ENCODE measurements at places on chromosomes 2 and 18.

GRCh38 chr2:227335713-227336112 lies 10.7 kb downstream of the MFF start:
- no peak for DNase-seq

- no peak for DNase-seq
Measured at GRCh38 chr2:42186366-42186765, 17.2 kb downstream of the EML4 start.

- DNase-seq: no peak
Measured at GRCh38 chr2:26883956-26884355, 36.0 kb downstream of the DPYSL5 start.

GRCh38 chr2:105723431-105723830 lies 21.3 kb upstream of the NCK2 start:
- DNase-seq: no peak

GRCh38 chr18:79405781-79406575 lies 10.2 kb downstream of the NFATC1 start:
- DNase-seq: no peak

GRCh38 chr2:57890464-57890863 lies 156.1 kb upstream of the VRK2 start:
- DNase-seq: no peak

GRCh38 chr2:69509011-69509749 lies 71.9 kb upstream of the NFU1 start:
- no peak for DNase-seq

DNA sequence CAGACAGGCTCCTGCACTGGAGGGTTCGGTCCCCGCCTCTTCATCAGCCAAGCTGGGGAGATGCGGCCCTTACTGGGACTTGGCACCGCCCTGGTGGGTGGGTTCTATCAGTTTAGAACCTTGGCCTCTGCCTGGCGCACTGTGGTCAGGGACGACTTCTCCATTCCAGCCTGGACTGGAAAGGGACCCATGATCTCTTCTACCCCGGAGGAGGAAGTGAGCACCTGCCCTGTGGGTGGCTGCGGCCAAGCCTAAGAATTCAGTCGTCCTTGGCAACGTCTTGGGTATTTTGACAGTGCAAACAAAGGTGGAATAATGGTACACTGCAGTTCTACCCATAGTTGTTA lies 106.9 kb upstream of the CD302 start:
- no peak for DNase-seq

DNA sequence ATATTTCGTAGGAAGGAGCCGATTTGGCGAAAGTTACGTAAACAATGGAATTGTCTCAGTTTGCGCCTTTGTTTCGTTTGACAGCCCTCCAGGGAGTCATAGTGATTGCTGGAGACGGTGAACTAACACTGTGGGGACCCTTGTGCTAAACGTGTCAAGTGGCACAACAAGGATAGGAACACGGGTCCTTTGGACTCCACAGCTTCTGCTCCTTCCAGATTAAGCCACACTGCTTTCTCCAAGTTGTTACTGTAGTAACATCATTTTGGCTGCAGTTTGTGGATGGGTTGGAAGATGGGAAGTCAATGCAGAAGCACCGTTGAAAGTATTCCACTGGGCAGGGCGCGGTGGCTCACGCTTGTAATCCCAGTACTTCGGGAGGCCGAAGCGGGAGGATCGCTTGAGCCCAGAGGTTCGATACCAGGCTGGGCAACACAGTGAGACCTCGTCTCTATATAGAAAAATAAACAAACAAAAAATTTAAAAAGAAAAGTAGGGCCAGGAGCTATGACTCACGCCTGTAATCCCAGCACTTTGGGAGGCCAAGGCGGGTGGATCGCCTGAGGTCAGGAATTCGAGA lies 636 bp upstream of the IMMT start:
- DNase-seq: no peak

DNA sequence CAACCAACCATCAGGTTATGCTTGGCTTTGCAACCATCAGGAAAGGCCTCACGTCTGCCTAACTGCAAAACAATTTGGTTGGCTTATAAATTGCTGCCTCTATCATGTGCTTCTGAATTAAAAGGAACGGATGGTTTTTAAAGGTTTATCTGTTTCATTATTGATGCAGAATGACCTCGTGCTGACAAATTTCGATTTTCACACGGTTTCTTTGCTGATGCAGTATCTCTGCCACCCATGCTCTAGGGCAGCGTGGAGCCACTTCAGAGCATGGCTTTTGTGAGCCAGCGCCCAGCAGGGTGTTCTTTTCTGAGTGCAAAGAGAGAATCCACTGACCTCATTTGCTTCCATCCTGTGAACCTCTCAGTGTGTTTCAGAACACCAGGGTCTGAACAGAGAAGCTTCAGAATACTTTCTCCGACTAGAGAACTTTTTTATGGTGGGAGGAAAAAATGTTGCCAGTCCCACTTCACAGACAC lies 143.1 kb upstream of the L3MBTL4 start:
- no peak for DNase-seq

DNA sequence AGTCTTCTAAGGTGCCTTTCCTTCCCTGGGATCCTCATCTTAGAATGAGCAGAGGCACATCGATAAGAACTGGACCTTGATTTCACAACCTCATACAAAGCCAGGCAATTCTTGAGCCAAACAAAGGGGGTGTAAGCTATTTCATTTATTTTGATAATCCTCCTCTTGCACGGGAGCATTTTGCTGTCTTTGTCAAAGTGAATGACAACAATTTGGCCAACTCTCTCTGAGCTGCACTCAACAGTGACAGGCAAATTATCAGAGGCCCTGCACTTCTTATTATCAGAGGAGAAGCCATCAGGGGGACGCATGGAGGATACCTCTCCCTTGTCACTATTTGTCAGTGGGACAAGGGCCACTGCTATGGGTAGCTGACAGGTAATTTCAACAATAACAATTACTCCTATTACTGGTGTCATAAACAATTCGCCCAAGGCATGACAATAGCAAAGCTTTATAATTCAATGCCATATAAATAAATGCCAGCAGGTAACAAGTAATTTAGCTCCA lies 260.4 kb downstream of the MEIS1 start:
- DNase-seq: no peak

DNA sequence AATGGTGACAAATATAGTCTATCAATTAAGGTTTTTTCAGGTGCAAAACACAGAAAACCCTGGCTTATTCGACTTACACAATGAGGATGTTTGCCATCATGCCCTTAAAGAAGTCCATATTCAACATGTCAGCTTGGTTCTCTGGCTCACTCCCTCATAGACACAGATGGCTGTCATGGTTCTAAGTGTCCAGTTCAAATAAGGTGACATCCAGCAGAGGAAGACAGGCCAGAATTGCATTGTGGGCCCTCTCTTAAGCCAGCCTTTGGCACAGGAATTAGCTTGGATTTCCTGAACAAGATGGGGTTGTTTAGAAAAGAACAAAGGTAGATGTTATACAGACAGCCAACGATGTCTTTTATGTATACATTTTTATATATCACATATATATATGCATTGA lies 18.7 kb upstream of the SLC1A4 start:
- no peak for DNase-seq

- no peak for DNase-seq
Measured at GRCh38 chr18:34744569-34744968, 34.5 kb downstream of the DTNA start.

- no peak for DNase-seq
Measured at GRCh38 chr2:36352701-36353100, 2.9 kb upstream of the CRIM1 start.

- no peak for DNase-seq
Measured at GRCh38 chr2:71599646-71600236, 146.4 kb downstream of the DYSF start.

- DNase-seq: no peak
Measured at GRCh38 chr2:202494300-202495229, 118.4 kb downstream of the BMPR2 start.

- DNase-seq: no peak
Measured at GRCh38 chr18:36934884-36935283, 106.0 kb downstream of the KIAA1328 start.

GRCh38 chr2:219451661-219452360 lies 17.2 kb downstream of the SPEG start:
- no peak for DNase-seq

GRCh38 chr2:181953881-181954537 lies 31.6 kb upstream of the PPP1R1C start:
- peak; percentile 79 for DNase-seq

- no peak for DNase-seq
Measured at GRCh38 chr18:55286257-55286825, 301.7 kb downstream of the TCF4 start.

DNA sequence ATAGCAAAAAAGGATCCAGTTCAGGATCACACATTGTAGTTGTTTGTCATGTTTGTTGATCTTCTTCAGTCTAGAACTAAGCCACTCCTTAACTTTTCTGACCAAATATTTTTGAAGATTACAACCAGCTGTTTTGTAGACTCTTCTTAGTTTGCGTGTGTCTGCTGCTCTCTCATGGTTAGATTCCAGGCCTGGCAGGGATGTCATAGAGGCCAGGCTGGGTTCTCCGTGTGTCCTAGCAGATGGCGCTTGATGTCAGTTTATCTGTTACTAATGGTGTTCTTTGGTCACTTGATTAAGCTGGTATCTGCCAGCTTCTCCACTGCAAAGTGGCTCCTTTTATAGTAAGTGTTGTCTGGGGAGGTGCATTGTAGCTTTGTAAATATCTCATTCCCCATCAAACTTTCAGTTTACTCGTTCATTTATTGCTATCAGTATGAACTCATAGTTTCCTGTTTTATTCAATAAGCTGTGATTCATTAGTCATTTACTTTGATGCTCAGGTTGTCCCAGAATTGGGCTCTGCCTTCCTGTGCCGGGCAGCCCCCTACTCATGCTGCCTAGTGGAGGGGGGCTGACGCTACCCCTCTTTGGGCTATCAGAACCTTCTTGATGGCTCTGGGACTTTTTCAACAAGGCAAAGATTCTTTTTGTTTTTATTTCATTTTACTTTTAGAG lies 42.1 kb downstream of the GRHL1 start:
- DNase-seq: no peak

GRCh38 chr2:23615216-23616020 lies 230.4 kb downstream of the KLHL29 start:
- no peak for DNase-seq

DNA sequence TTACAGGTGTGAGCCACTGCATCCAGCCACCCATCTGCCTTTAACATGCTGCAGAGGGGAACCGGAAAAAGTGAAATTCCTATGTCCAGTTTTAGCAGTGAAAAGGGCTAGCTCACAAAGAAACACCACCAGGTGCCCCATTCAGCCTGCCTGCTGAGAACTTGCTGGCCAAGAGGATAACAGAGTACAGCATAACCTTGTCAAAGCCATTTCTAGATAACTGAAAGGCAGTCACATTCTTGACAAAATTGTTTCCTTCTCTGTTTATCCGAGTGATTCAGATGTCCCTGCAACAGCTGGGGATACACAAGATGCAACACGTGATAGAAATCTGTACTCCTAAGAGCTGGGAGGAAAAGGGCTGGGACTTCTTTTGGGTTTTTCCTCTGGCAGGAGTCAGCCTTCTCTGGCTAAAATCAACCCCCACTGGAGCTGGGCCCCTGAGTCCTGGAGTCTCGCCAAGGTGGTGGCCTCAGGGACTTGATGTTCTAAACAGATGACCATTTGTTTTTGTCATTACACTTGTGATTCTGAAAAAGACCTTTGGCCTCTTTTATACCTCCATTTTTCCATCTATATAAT lies 505.4 kb downstream of the BCL11A start:
- no peak for DNase-seq

Data from NT2/D1 (cell line).